Fibroblast of lung (primary cell): ENCODE measurements at places on chromosomes 4 and X.

GRCh38 chrX:43065978-43066377 is 288.0 kb upstream of the PPP1R2C start:
- H3K4me3 ChIP-seq, result no peak overlapping the region
- no peak for DNase-seq
- no peaks in the 10 kb centered on the region for H3K36me3 ChIP-seq
- H3K4me1 ChIP-seq, result no peaks in the 10 kb centered on the region
- H3K27me3 ChIP-seq, result no peaks in the 10 kb centered on the region
- no peak overlapping the region for H3K27ac ChIP-seq

DNA sequence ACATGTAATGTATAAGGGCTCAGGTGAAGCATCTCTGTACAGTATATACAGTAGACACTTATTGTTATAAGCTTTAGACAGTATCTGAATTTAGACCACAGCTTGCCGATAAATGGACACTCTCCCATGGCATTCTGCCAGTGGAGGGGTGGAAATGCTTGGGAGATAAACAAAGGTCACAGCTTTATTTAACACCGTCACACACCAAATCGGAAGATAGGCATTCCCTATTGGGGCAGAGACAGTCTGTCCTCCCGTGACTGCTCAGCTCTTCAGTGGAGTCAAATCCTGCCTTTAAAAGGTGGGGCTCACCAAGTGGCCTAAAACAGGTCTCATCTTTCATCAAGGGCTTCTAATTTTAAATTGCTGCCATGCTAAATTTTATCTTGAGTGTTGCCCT is 178.8 kb downstream of the CAMK2D start:
- no peak for DNase-seq
- no peaks in the 10 kb centered on the region for H3K36me3 ChIP-seq
- no peak overlapping the region for H3K4me3 ChIP-seq

DNA sequence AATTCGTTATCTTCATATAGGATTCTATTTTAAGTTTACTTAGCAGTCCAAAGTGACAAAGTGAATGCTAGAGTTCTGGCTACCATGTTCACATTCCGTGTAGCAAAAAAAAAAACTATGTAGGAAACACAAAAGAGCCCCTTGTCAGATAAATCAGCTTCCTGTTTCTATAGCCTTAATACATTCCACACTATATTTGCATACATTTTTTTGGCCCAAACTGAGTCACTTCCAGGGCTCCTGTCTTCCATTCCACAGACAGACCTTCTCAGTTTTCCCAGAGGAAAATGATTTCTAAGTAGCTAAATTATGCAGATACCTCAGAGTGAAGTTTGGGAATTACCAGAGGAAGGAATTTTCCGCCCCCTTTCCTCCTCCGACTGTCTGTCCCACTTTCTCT is 841.9 kb upstream of the HS3ST1 start:
- H3K27ac ChIP-seq, result no peak overlapping the region
- H3K27me3 ChIP-seq, result no peaks in the 10 kb centered on the region
- no peak for DNase-seq
- no peaks in the 10 kb centered on the region for H3K36me3 ChIP-seq

DNA sequence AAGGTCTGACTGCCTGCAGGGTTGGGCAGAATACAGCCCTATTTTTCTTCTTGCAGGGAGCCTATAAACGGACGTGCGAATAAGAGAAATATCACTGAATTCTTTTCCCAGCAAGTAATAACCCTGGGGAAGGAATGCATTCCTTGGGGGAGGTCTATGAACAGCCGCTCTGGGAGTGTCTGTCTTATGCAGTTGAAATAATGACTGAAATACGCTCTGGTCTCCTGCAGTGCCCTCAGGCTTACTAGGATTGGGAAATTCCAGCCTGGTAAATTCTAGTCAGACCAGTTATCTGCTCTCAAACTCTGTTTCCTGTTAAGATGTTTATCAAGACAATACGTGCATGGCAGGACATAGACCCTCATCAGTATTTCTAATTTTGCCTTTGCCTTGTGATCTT is 72.1 kb upstream of the FAM241A start:
- H3K36me3 ChIP-seq, result no peaks in the 10 kb centered on the region
- no peak overlapping the region for H3K4me3 ChIP-seq
- no peaks in the 10 kb centered on the region for H3K27me3 ChIP-seq

DNA sequence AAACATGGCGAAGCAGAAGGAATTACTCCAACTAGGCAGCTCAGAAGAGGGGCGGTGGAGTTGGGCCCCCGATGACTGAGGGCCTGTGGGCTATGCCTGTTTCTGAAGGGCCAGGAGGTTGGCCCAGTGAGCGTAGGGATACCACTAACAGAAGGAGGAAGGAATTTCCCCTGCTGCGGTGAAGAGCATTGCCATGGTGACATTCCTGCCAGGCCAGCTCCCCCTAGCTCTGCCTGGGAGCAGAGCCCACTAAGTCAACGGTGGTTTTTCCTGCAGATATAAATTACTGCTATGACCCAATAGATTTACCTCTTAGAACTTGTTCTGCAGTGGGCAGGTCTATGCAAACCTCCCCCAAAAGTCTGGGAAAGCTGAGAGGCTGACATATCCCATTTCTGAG is 28.9 kb upstream of the HMX1 start:
- no peaks in the 10 kb centered on the region for H3K4me1 ChIP-seq
- DNase-seq, result no peak
- H3K36me3 ChIP-seq, result no peaks in the 10 kb centered on the region
- no peak overlapping the region for H3K4me3 ChIP-seq
- H3K27ac ChIP-seq, result no peak overlapping the region
- H3K27me3 ChIP-seq, result no peaks in the 10 kb centered on the region

DNA sequence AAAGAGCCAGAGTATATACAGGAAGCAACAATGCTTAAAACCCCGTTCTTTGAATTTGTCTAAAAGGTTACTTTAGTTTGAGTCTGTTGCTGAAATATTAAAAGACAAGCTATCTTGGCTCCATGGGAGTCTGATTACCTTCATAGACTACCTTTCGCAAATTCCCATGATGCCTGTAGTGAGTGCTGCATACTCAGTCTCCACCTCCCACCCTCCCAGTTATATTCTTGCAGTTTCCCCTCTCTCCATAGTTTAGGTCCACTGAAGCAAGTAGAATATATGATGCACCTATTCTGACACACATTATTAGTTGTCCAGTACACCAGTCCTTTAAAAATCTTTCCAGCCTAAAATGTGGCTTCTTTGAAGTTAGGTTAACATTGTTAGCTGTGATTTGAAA is 2.4 kb downstream of the CNKSR2 start:
- no peaks in the 10 kb centered on the region for H3K27me3 ChIP-seq
- no peak overlapping the region for H3K4me3 ChIP-seq
- no peaks in the 10 kb centered on the region for H3K4me1 ChIP-seq
- H3K36me3 ChIP-seq, result no peaks in the 10 kb centered on the region

- no peaks in the 10 kb centered on the region for H3K27me3 ChIP-seq
- DNase-seq, result no peak
- no peak overlapping the region for H3K4me3 ChIP-seq
- no peaks in the 10 kb centered on the region for H3K4me1 ChIP-seq
- H3K27ac ChIP-seq, result no peak overlapping the region
These were observed 72.0 kb upstream of the TRAM1L1 start for GRCh38 chr4:117157360-117157759.

DNA sequence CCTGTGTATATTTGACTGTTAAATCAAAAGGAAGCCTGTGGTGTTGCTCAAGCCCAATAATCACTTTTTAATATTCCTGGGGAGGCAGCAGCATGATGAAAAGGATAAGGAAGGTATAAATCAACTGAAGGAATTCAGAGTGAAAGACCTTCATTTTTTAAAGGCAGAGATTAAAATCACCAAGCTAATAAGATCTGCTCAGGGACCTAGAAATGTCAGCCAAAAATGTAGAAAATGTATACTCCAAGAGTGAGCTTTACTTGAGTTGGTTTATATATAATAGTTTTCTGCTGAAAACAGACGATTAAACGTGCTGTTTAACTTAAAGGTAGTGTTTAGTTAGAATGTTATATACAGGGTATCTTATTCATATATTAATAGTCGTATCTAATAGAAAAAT is 549.3 kb downstream of the IQCM start:
- H3K27ac ChIP-seq, result no peak overlapping the region
- DNase-seq, result peak; percentile 27
- no peaks in the 10 kb centered on the region for H3K27me3 ChIP-seq
- no peaks in the 10 kb centered on the region for H3K4me1 ChIP-seq
- no peaks in the 10 kb centered on the region for H3K36me3 ChIP-seq
- H3K4me3 ChIP-seq, result no peak overlapping the region

DNA sequence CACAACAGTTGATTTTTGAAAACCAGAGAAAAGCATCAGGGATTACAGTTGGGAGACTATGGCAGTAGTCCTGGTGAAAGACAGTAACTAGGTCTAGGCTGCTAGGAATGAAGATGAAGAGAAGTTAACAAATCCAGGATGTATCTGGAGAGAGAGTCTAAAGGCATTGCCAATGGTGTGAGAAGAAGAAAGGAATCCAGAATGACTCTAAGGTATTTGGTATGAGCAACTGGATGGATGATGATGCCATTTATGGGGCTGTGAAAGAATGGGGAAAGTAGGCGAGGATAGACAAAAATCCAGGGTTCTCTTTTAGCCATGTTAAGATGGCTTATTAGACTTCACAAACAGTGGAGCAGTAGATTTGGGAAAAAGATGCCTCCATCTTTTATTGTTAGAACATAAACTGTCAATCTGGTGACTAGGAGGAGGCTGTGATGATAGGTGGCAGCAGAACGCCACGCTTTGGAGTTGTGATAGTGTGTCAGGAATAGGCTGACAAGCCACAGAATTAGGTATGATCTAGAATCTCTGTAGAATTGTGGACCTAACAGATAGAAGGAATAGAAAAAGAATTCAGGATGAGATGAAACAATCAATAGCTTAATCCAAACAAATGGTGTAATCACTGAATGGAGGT is 27.3 kb upstream of the JADE1 start:
- H3K4me1 ChIP-seq, result no peaks in the 10 kb centered on the region
- H3K27me3 ChIP-seq, result no peaks in the 10 kb centered on the region
- no peak overlapping the region for H3K27ac ChIP-seq
- no peaks in the 10 kb centered on the region for H3K36me3 ChIP-seq

DNA sequence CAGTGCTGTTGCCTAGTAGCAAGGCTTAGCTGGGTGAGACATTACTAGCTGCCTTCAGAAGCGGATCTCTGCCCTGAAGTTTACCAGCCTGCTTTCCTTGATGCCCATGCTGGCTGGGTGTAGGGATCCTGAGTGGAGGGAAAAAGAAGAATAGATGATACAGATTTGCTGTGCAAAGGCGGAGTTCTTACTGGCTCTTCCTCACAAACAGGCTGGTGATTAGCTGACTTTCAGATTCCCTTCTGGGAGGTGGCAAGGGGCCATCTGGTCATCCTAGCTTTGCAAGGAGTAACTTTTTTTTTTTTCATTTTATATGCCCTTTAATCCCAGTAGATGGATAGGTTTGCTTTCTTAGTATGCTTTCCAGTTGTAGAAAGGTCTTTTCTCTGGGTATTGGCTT is 44.8 kb downstream of the SMARCA5 start:
- H3K27me3 ChIP-seq, result no peaks in the 10 kb centered on the region
- H3K4me1 ChIP-seq, result no peaks in the 10 kb centered on the region
- H3K4me3 ChIP-seq, result peak overlapping the region; percentile 70

- H3K4me3 ChIP-seq, result no peak overlapping the region
- H3K27ac ChIP-seq, result no peak overlapping the region
- no peak for DNase-seq
- H3K4me1 ChIP-seq, result no peaks in the 10 kb centered on the region
- peaks cover 5% of the 10 kb centered on the region for H3K27me3 ChIP-seq
These were observed 227.8 kb downstream of the STIM2 start for GRCh38 chr4:27088491-27088890.

DNA sequence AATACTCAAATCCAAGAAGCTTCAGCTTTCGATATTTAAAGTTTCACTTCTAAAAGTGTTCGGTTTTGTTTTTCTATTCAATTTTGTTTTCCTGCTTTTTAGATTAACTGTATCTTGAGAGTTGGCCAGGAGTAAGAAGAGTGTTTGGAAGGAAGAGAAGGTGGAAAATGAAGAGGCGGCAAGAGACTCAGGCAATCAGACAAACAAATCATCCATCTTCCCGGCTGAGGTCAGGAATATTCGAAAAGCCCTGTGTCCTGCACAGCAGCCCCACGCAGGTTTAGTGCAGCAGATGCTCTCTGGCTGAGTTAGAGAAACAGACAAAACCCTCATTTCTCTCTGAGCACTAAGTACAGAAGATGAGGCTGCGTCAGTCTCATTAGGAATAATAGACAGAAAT is 330.3 kb upstream of the NOCT start:
- no peak for DNase-seq
- H3K36me3 ChIP-seq, result no peaks in the 10 kb centered on the region
- peaks cover 16% of the 10 kb centered on the region for H3K4me1 ChIP-seq
- no peak overlapping the region for H3K4me3 ChIP-seq
- H3K27me3 ChIP-seq, result no peaks in the 10 kb centered on the region

DNA sequence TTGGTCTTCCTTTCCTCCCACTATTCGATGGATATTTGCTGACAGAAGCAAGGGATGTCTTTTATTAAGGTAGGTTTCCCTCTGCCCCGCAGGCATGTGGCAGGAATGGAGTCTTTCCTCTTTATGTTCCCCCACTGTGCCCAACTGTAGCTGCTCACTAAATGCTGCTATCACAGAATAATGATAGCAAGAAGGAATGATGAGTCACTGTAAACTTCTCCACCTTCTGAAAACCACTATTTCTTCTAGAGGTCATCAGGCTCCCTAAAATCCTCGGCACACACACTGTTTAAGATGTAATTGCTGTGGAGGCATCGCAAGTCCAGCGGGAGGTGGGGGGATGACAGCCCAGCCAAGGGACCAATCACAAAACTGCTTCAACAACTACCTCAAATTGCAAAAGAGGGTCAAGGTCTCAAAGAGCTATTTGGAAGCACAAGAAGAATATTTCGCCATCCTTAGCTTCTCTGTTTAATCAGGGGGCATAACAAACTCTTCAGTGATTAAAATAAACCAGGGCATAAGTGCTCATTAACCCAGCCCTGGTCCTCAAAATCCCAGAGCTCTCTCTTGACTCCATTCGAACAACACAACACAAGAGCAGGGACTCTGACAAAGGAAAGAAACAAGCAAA is 13.9 kb downstream of the QDPR start:
- H3K36me3 ChIP-seq, result peaks cover 6% of the 10 kb centered on the region
- peak; percentile 26 for DNase-seq
- no peaks in the 10 kb centered on the region for H3K27me3 ChIP-seq
- no peak overlapping the region for H3K27ac ChIP-seq
- no peak overlapping the region for H3K4me3 ChIP-seq
- H3K4me1 ChIP-seq, result peaks cover 5% of the 10 kb centered on the region

GRCh38 chrX:103739421-103739820 is 28.7 kb downstream of the TMEM31 start:
- H3K27ac ChIP-seq, result no peak overlapping the region
- no peaks in the 10 kb centered on the region for H3K36me3 ChIP-seq
- H3K4me1 ChIP-seq, result no peaks in the 10 kb centered on the region
- DNase-seq, result no peak
- no peaks in the 10 kb centered on the region for H3K27me3 ChIP-seq

DNA sequence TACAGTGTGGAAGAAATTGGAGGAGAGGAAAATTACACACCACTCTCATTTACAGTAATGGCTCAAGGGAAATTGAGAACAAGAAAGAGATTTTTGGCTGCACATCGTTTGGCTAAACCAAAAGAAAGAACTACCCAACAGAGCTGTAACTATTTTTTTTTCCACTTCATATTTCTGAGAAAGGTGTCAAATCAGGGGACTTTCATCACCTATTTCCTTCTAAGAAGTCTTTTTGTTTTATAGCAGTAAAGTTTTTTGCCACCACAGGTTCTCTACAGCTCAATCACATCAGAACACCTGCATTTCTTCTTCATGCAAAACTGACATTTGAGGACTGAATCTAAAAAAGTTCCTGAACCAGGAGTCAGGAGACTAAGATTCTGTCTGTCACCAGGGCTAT is 57.5 kb upstream of the TNIP3 start:
- no peaks in the 10 kb centered on the region for H3K36me3 ChIP-seq
- H3K27ac ChIP-seq, result no peak overlapping the region
- H3K27me3 ChIP-seq, result no peaks in the 10 kb centered on the region

GRCh38 chrX:94635003-94635402 is 961.0 kb downstream of the FAM133A start:
- H3K36me3 ChIP-seq, result no peaks in the 10 kb centered on the region

GRCh38 chr4:161345741-161346140 is 818.1 kb downstream of the FSTL5 start:
- H3K4me1 ChIP-seq, result no peaks in the 10 kb centered on the region
- H3K27ac ChIP-seq, result no peak overlapping the region
